ENCODE measurements at places on chromosomes 2 and 18.

- DNase-seq = no peak
These were observed 43.3 kb downstream of the SNED1 start for GRCh38 chr2:241041589-241042158.

GRCh38 chr2:26506279-26506678 is 28.4 kb upstream of the OTOF start:
- no peak for DNase-seq

- no peak for DNase-seq
These were observed 136.3 kb upstream of the CAVIN2 start for GRCh38 chr2:191983186-191983585.

DNA sequence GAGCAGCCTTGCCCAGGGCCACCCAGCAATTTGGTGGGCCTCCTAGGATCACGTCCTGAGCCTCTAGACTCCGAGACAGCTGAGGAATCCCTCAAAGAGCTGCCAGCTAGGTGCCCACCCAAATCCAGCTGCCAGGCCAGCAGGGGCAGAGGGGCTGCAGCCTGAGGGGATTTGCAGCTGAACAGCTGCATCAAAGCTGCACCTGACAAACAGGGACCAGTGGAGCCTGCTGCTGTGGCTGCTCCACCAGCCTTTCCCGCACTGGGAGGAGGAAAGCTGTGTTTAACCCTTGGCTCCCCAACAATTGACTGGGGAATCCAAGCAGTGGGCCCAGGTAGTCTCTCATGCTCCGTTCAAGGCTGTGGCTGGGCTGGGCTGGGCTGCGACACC is 8.2 kb downstream of the ADRA2B start:
- no peak for DNase-seq

DNA sequence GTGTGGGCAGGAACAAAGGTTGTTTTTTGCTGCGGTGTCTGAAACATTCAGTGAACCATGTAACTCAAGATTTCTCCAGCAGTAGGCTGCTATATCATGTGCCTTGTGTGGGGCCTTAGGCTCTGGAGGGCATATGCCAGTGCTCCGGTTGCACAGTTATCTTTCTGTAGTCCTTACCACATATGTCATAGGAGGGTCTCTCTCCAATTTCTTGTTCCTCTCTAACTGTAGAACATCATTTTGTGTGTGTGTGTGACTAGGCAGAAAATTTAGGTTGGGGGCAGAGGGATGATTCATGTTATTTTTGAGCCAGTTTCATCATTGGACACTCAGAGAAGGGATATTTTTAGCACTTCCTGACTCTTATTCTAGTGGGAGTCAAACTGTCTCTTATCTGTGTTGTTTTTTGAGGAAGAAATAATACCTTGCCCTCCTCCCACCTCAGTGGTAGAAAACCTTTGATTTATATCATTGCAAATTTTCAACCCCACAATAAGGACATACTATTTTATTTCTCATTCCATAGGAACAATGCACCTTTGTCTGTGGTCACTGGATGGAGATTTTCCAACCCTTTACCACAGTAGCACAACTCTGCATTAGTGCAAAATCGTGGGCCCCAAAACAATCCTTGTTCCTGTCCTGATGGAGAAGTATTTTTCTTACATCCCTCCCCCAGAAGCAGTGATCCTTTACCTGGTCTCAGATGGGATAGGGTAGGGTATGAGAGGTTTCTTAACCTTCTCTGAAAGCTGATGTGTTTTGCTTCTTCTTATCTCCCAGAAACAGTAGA is 113.9 kb downstream of the CCDC74A start:
- no peak for DNase-seq

DNA sequence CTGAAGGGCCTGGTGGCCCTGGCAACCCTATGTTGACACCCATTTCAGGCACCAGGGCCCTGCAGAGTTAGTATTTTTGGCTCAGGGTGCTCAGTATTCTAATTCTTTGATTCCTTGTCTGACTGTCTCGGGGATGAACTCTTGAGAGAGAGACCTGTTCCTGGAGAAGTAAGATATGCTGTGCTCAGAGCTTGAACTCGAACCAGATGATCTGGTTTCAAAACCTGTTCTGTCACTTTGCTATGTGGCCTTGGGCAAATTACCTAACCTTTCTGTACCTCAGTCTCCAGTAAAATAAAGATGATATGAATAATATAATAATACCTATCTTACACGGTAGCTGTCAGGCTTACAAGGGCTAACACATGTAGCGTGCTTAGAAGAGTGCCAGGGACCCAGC is 294.2 kb downstream of the DYSF start:
- DNase-seq = no peak

- DNase-seq = no peak
These were observed 44.9 kb upstream of the TWIST2 start for GRCh38 chr2:238802957-238803356.

- no peak for DNase-seq
These were observed 37.1 kb upstream of the UBE2E3 start for GRCh38 chr2:180943275-180943674.

DNA sequence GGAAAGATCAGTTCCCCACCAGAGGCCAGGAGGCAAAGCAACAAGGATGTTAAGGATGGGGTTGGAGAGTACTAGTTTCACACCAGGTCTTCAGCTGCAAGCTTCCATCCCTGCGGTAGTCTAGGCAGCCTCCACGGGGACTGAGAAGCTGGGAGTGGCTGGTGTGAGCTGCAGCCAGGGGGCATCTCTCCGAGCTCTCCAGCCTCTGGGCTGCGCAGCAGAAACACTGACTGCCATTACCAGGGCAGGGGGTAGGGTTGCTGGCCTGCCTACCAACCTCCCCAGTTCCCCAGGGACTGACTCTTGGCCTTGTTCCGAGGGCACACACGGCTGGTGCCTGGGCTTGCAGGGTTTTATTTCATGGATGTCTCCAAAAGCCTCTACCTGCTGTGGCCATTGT is 15.9 kb downstream of the GATA6 start:
- DNase-seq = no peak

- DNase-seq = no peak
These were observed 144.1 kb upstream of the MGAT5 start for GRCh38 chr2:134109725-134110124.

GRCh38 chr2:70990216-70990615 is 4.5 kb downstream of the TEX261 start:
- no peak for DNase-seq

- no peak for DNase-seq
These were observed 360.3 kb downstream of the FIGN start for GRCh38 chr2:163375472-163375871.

- DNase-seq = no peak
These were observed 28.1 kb downstream of the NAT8 start for GRCh38 chr2:73614105-73614504.

GRCh38 chr2:22521620-22522019 is 863.4 kb upstream of the KLHL29 start:
- no peak for DNase-seq

DNA sequence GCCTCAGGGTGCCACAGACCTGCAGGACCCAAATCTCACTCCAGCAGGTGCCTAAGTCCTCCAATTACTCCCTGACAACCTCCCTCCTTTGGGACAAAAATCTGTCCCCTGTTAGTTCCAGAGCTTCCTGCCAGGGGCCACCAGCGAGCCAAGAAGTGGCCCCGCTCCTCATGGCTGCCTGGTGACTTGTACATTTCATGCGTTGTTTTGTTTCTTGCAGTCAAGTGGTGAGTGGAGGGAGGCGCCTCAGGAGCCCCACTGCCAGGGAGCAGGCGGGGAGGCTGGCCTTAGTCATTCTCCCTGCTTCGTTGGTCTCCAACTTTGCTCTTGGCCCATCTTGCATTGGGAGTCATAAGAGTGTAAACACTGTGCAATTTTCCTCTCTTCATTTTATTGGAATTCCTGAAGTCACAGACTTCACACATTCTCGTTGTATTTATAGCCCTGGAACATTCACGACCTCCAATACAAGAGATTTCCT is 81.3 kb downstream of the KCNF1 start:
- DNase-seq = no peak

DNA sequence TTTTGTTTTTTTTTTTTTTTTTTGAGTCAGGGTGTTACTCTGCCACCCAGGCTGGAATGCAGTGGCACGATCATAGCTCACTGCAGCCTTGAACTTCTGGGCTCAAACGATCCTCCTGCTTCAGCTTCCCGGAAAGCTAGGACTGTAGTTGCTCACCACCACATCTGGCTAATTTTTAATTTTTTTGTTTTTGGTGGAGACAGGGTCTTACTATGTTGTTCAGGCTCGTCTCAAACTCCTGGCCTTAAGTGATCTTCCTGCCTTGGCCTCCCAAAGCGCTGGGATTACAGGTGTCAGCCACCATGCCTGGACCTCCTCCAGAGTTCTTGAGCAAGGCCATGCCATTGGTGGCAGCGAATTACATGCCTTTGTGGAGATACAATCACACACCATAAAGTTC is 35.2 kb downstream of the ASB1 start:
- DNase-seq = no peak

GRCh38 chr2:204881655-204882054 is 336.4 kb downstream of the PARD3B start:
- no peak for DNase-seq

GRCh38 chr18:11322716-11323115 is 173.3 kb upstream of the PIEZO2 start:
- DNase-seq = no peak

- no peak for DNase-seq
These were observed 20.9 kb downstream of the SGPP2 start for GRCh38 chr2:222445227-222445626.

DNA sequence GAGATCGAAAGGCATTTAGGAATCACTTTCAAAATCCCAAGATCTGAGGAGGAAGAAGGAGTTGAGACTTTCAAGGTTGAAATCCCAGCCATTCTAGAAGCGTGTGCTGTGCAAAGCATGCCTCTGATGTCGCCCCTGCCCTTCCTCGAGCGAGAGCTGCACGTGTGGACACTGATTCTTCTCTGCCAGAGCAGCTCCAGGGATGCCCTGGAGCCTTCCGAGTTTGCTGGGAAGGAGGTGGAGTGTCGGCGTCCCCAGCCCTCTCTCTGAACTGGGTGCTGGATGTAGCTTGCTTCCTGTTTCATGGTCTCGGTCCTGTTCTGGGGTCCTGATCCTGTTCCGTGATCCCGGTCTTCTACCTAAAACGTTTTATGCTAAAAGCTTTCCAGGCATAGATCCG is 76.1 kb downstream of the TWIST2 start:
- DNase-seq = no peak

DNA sequence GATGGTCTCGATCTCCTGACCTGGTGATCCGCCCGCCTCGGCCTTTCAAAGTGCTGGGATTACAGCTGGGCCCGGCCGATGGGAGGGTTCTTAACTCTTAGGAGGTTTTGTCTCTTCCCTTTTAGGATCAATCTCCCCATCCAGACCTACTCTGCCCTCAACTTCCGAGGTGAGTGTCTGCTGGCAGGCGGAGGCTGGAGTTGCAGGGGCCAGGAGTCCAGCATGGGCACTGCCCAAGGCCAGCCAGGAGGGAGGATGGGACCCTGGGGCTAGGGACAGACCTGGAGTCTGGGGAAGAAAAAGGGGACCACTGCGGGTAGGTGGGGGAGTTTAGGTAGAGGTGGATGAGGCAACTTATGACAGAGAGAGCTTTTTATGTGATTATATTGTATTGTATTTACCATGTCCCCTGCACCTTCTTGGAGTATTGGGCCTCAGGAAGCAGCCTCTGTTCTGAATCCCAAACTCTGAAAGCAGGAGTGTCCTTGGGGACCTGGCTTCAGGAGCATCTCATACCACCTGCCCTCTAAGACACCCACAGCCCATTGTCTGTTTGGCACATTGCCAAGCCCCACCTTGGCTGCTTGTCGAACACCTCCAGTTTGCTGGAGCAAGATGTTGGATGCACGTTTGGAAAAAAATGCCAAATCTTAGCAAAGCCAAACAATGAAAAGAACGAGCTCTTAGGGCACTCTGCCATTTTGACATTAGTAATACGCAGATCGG is 5.6 kb downstream of the DES start:
- no peak for DNase-seq

DNA sequence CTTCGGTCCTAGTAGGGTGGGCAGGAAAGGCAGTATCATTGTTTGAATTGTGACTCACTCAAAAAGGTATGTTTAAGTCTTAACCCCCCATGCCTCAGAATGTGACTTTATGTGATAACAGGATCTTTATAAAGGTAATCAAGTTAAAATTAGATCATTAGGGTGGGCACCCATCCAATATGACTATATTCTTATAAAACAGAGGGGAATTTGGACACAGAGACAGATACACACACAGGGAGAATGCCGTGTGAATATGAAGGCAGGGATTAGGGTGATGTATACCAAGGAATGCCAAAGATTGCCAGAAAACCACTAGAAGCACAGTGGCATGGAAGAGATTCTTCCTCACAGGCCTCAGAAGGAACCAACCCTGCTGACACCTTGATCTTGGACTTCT is 281.8 kb downstream of the CLIP4 start:
- DNase-seq = no peak

GRCh38 chr2:230457073-230457768 is 41.2 kb downstream of the SP100 start:
- DNase-seq = no peak

- DNase-seq = no peak
These were observed 110.0 kb upstream of the STON1 start for GRCh38 chr2:48419884-48420511.

GRCh38 chr18:79457652-79458051 is 61.9 kb downstream of the NFATC1 start:
- DNase-seq = no peak

DNA sequence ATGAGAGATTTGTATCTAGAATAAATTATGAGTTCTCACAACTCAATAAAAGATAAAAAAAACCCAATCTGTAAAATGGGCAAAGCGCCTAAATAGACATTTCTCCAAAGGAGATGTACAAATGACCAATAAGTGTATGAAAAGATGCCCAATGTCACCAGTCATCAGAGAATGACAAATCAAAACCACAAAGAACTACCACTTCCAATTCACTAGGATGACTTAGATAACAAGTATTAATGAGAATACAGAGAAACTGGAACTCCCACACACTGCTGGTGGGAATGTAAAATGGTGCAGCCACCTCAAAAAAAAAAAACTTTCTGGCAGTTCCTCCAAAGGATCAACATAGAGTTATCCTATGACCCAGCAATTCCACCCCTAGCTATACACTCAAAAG is 17.4 kb upstream of the COL6A3 start:
- no peak for DNase-seq

DNA sequence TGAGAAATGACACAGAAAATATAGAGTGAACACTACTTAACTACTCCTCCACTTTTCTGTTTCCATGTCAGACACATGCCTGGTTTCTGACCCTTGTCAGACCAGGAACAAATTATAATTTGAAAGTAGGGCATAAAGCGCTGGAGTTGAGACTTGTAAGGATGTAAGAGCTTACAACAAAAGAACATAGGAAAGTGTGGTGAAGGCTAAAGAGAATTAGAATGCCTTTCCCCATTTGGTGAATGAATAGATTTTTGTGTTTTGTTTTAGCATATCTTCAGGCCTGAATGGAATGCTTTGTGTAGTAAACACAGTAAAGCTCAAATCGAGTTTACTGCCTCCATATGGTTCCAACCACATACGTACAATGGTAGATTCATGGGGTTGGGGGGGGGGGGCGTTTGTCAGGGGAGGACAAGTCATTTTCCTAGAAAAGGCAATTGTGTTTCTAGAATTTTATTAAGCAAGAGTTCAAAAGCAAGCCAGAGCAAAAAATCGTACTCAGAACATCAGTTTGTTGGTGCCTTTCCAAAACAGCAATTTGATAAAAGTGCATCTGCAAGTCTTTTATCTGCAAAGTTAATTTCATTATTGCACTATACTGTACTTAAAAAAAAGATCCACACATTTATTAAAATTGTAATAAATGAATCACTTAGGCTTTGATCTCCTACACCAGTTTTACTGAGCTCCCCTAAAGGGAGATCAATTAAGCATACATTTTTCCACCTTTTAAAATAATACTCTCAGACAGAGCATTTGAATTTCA is 30.9 kb downstream of the NRXN1 start:
- DNase-seq = no peak

GRCh38 chr2:95700519-95700918 is 108.7 kb downstream of the TRIM43 start:
- DNase-seq = no peak
